ENCODE measurements at places on chromosomes 7 and 10. TPM values are rescaled to one million over a fixed set of nuclear protein-coding genes. Genes with fewer than 3 reads are reported as not detected.

Gene JCAD
- total RNA-seq = 27.5 TPM

Gene ELN
- 1.8 TPM for total RNA-seq

Gene PCLO
- total RNA-seq = 0.33 TPM

Gene TRIM50
- total RNA-seq = not detected

Gene CHST15
- 14.1 TPM for total RNA-seq

Gene VAX1
- not detected for total RNA-seq

Gene TMEM130
- not detected for total RNA-seq

Gene PON1
- total RNA-seq = not detected

Gene ANKRD22
- total RNA-seq = not detected

Gene IL2RA
- total RNA-seq = not detected

Gene OR9A2
- total RNA-seq = not detected

Gene STAG3
- 0.13 TPM for total RNA-seq

Gene CRPPA
- 1.4 TPM for total RNA-seq

Gene LRRC4
- 0.60 TPM for total RNA-seq

Gene GSDME
- total RNA-seq = 32.9 TPM

Gene DYNC1I1
- total RNA-seq = 0.89 TPM

Gene ERCC6
- 6.3 TPM for total RNA-seq

Gene AGFG2
- total RNA-seq = 46.2 TPM

Gene ZNF716
- total RNA-seq = not detected

Gene CRHR2
- total RNA-seq = not detected

Gene LBX1
- not detected for total RNA-seq

Gene FXYD4
- total RNA-seq = not detected

Gene CLCN1
- total RNA-seq = not detected

Gene SPDYE1
- not detected for total RNA-seq

Gene PLEKHS1
- not detected for total RNA-seq

Gene CALN1
- total RNA-seq = not detected

Gene BICC1
- not detected for total RNA-seq

Gene CDHR3
- total RNA-seq = 0.30 TPM

Gene PRSS2
- total RNA-seq = not detected

Gene TMEM273
- total RNA-seq = 3.1 TPM

Gene DLX6
- not detected for total RNA-seq

Gene RGR
- total RNA-seq = not detected

Gene VIPR2
- not detected for total RNA-seq

Gene GIMAP6
- total RNA-seq = 89.9 TPM

Gene CCDC172
- not detected for total RNA-seq

Gene ZNF248
- total RNA-seq = 4.9 TPM

Gene PDE1C
- 7.2 TPM for total RNA-seq

Gene SMARCD3
- 0.33 TPM for total RNA-seq

Gene SCIN
- total RNA-seq = 0.13 TPM

Gene YWHAG
- 75.1 TPM for total RNA-seq

Gene NIPSNAP2
- 53.1 TPM for total RNA-seq

Gene KCNIP2
- total RNA-seq = not detected

Gene SHTN1
- 2.1 TPM for total RNA-seq

Gene ZP3
- 0.60 TPM for total RNA-seq

Gene TBRG4
- total RNA-seq = 73.6 TPM

Gene PRPS1L1
- not detected for total RNA-seq

Gene MET
- total RNA-seq = 36.4 TPM

Gene KLF14
- not detected for total RNA-seq

Gene NOC3L
- total RNA-seq = 19.5 TPM

Gene PLA2G12B
- total RNA-seq = not detected

Gene PTPRZ1
- total RNA-seq = not detected

Gene MRLN
- total RNA-seq = not detected

Gene ZNF746
- total RNA-seq = 15.2 TPM

All from mammary microvascular endothelial cell (primary cell).